CD4-positive, alpha-beta T cell treated with Interleukin-17A for 4 hours (primary cell): ENCODE measurements at places on chromosomes 5 and 9.

GRCh38 chr5:149654231-149654630 lies 72.9 kb downstream of the ARHGEF37 start:
- no peak for DNase-seq

DNA sequence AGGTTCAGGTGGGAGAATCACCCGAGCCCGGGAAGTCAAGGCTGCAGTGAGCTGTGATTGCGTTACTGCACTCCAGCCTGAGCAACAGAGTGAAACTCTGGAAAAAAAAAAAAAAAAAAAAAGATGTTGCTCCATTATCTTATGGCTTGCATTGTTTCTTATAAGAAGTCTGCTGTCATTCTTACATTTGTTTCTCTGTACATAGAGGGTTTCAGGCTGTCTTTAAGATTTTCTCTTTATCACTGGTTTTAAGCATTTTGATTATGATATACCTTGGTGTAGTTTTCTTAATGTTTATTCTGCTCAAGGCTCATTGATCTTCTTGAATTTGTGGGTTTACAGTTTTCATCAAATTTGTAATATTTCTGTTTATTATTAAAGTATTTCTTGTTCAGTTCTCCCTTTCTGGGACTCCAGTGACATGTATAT lies 35.2 kb downstream of the MVB12B start:
- DNase-seq = no peak

- no peak for DNase-seq
These were observed 14.1 kb downstream of the LCN10 start for GRCh38 chr9:136728548-136729123.

GRCh38 chr9:137515338-137515724 lies 34.9 kb downstream of the PNPLA7 start:
- DNase-seq = no peak

DNA sequence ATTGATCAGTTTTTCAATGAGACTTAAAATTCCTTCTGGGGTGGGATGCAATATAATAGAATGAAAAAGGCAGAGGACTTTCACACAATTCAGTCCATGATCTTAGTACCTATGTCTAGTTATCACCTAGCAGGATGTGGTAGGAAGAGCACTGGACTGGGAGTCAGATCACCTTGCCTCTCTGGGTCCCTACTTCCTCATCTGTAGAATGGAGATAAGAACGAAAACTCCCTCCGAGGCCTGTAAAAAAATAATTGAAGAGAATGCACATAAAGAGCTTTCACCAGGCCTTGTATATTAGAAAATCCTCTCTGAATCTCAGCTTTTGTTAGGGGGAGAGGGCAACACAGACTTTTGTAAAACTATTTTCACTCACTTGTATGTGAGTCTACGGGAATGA lies 681 bp upstream of the TMEFF1 start:
- no peak for DNase-seq

DNA sequence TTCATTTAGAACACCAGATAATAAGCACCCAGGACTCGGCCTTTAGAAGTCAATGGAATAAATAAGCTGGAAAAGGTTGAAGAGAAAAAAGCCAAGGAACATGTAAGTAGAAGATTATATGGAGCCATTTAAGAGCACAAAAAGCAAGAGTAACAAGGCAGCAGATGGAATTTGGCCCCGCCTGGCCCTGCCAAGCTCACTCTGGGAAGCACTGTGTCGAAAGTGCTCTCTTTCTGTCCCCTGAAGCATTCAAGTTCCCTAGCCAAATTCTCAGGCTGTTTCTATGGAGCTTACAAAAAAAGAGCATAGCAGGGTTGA lies 73.0 kb upstream of the GPR151 start:
- no peak for DNase-seq

DNA sequence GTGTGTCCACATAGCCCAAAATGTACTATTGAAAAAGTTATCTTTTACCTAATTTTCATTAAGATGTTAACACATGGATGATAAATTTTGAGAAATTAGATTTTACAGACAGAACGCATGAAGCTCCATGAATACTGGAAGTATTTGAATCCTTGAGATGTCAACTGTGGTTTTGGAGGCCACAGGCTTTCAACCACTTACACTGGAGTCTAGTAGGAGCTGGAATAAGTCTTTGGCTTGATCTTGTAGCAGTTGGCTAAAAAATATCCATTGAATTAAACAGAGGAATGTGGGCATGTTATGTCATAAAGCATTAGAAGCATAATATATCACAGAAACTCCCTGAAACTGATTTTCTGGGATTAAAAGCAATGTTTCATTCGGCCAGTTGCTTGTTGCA lies 52.9 kb downstream of the CAMK4 start:
- no peak for DNase-seq

- DNase-seq = no peak
These were observed 273.2 kb downstream of the FAM170A start for GRCh38 chr5:119902593-119902992.
